Pancreas (tissue), 10 donors: ENCODE measurements at places on chromosomes 7 and 10. TPM values are rescaled to one million over a fixed set of nuclear protein-coding genes. Genes with fewer than 3 reads are reported as not detected.

Gene ANKRD2
- 0.12 TPM for total RNA-seq

DNA sequence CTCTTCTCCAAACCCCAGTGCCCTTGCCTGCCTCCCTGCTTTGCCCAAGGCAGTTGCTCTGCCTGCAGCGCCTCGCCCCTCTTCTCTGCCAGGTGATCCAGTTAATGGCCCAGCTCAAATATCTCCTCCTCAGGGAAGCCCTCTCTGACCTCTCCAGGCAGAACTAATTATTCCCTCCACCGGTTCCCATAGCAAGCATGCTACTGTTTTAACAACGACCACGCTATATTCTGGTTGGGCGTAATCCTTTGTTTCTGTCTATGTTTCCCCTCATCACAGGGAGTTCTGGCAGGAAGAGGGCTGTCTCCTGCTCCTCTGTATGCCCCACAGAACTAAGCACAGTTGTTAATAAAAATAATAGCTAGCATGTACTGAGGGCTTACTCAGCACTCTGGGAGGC, 36.8 kb upstream of the R3HCC1L start:
- DNase-seq = no peak

Gene LHPP
- total RNA-seq = 5.3 TPM

Gene ADAM8
- 4.1 TPM for total RNA-seq

- DNase-seq = no peak
These were observed 33.5 kb upstream of the FOXL3 start for GRCh38 chr7:256461-256940.

Gene SLC18A3
- total RNA-seq = not detected

DNA sequence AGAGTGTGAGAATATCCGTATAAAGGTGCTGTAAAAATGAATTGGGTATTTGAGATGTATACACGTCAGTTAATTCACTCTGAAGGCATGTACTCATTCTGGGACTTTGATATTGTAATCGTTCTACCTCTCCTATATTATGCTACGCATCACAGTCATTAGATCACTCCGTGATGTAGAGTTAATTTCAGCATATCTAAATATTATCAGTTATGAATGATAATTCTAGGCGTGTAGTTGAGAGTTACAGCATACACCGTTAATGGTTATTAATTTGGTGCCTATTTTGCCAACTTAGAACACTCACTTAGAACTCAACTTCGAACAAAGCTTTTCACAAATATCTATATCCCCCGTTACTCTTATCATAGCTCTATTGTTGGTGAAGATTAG, 477 bp upstream of the MCU start:
- DNase-seq = no peak

DNA sequence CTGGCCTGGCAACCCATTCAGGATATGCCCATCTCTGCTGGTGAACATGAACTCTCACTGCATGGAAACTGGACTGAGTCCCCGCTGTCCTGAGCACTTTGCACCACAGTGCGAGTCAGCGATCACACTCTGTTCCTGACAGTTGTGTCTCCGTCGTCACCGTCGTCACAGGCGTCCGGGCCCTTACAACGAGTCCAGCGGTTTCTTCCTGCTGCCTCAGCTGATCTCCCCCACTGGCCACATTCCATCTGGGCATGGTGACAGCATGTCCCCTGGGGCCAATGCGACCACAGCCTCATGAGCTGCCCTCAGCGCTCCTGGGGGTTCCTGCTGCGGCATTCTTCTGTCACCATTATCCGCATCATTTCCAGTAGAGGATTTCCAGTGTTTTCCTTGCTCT, 76.8 kb upstream of the KLF6 start:
- DNase-seq = peak; percentile 44

DNA sequence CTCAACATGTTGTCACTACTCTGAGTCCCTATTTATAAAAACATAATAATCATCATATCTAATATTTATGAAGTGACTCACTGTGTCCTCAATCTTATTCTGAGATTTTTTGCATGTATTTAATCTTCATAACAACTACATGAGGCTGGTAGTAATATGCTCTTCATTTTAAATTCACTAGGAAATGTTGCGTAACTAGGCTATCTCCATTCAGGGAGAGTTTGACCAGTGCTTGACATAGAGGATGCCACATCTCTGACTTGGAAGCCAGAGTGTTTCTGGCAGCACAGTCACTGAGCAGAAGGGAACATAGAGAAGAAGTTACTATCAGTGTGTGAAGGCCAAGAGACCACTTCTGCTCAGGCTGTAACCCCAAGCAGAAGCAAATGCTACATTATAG, 88.9 kb downstream of the FAM13C start:
- DNase-seq = no peak

Gene FAM221A
- 13.9 TPM for total RNA-seq

DNA sequence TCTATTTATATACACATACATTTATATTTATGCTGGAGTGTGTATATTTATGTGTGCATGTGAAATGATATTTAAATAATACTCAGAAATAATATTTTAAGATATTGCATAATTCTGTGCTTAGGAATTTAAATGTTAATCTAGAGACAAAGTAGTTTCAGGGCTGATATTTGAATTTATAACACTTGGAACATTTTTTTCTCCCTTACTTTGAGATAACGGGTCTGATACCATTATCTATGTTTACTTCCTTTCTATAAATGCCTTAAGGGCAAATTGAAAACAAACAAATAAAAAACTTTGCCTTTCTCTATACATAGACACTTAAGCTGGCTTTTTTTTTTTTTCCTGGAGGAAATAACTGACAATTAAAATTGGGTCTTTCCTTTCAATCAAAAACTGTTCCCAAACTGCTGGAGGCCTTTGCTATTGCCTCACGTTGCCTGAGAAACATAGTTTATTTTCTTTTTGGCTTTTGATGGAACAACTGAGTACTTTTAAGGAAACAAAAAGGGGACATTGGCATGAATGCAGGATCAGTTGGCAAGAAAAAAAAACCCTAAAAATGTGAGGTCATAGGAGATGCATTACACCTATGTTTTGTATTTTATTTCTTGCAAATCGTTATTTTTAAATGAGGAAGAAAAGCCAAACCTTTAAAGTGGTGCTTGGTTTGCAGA, 98.7 kb downstream of the ITGA8 start:
- DNase-seq = no peak

DNA sequence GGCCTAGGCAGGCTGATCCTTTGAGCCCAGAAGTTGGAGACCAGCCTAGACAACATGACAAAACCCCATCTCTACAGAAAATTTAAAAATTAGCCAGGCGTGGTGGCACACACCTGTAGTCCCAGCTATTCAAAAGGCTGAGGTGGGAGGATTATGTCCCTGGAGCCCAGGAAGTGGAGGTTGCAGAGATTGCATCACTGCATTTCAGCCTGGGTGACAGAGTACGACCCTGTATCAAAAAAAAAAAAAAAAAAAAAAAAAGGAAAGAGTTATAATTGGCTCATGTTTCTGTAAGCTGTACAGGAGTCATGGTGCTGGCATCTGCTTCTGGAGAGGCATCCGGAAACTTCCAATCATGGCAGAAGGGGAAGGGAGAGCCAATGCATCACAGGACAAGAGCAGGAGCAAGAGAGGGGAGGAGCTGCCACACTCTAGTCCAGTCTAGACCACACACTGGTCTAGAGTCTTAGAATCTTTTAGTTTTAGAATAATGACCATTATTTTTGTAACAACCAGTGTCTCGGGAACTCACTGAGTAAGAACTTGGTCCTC, 16.8 kb downstream of the DOCK1 start:
- DNase-seq = no peak

DNA sequence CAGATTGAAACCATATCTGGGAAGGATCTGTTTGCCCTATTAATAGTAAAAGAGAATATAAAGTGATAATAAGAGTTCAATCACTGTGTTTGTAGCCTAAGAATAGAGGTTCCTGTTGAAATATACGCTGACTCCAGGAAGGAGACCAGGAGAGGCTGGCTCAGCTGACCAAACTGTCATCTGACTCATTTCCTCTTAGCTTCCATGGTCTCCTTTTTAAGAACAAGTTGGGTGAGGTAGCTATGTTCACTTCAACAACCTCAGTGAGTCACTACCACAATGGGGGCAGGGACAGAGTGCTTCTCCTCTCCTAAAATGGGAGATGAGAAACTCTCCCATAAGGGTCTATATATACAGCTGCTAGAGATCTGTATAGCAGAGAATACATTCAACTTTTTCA, 543.3 kb downstream of the CALN1 start:
- no peak for DNase-seq

GRCh38 chr7:47358357-47358756, 223.6 kb downstream of the TNS3 start:
- DNase-seq = no peak

GRCh38 chr7:24916463-24917040, 63.4 kb downstream of the OSBPL3 start:
- no peak for DNase-seq

DNA sequence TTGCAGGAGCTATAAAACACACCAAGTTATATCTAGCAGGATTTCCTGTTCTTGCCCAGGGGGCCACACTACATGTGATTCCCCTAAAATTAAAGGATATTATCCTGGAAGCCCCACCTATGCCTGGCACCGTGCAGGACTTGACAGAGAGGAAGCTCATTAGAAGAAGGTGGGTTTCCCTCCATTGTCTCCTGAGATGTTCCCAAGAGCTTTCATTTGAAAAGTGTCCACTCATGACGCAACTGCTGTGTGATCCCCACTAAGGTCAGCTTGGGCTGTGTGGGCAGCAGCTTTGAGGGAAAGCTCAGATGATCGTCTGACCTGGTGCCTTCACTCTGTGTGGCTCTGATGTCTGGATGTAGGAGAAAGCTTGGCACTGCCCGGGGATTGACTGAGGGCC, 53.5 kb downstream of the RAMP3 start:
- DNase-seq = no peak

Gene LOXL4
- 12.3 TPM for total RNA-seq

Gene PDK4
- 57.4 TPM for total RNA-seq

DNA sequence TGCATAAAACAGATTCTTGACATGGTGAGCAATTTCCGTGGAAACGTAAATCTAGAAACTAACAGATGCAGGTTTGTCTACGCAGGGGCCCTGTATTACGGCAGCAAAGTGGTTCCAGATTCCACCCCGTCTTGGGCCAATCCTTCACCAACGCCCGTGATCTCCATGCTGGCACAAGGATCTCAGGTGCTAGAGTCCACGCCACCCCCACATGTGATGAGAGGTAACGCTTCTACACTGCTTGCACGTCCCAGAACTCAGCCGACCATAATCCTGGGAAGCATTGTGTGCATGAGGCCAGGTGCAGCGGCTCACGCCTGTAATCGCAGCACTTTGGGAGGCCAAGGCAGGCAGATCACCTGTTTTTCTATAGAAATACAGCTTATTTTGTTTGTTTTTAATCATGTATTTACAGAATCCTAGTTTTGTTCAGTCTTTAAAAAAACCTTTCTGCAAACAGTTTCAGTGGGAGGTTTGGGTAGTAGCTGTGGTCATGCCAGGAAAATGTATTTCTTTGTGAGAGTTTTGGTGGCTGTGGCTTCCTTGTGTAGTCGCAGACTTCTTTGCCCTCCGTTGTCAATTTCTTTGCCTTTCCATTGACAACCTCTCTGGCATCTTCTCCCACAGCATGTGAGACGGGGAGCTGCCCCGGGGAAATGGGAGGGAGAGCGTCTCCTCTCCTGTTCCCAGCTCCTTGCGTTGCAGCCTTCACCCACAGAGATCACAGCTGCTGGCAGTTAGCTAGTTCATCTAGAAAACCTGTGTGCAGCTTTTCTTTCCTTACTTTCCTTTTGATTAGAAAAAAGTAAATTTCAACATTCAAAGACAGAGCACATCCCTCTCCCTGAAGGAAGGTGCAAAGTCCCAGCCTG, 35.7 kb downstream of the ITIH2 start:
- DNase-seq = no peak
